ENCODE measurements at places on chromosomes 16 and 17.

- DNase-seq: no peak
These were observed 15.4 kb upstream of the MYO18A start for GRCh38 chr17:29195465-29196081.

DNA sequence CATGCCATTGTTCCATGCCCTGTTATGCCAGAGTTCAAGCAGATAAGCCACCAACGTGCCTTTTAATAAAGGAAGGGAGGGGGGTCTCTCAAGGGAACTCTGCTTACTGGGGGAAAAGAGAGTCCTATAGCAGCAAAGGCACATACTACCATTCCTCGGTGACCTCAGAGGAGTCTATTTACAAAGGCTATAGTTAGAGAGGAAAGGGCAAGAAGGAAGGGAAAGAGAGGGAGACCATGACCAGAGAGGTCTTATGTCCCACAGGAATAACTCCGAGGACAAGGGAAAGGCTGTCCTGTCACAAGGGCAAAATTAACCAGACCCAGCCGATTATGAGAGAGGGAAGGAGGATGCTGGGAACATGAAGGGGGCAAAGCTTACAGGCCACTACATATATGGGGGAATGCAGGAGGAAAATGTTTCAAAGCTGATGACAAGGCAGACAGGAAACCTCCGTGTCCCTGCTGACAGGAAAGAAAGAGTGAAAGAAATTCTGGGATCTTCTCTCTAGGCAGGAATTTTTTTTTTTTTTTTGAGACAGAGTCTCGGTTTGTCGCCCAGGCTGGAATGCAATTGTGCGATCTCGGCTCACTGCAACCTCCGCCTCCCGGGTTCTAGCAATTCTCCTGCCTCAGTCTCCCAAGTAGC is 51.5 kb downstream of the HIC1 start:
- DNase-seq: no peak

- no peak for DNase-seq
These were observed 106.8 kb downstream of the DNAH9 start for GRCh38 chr17:11705111-11705510.

DNA sequence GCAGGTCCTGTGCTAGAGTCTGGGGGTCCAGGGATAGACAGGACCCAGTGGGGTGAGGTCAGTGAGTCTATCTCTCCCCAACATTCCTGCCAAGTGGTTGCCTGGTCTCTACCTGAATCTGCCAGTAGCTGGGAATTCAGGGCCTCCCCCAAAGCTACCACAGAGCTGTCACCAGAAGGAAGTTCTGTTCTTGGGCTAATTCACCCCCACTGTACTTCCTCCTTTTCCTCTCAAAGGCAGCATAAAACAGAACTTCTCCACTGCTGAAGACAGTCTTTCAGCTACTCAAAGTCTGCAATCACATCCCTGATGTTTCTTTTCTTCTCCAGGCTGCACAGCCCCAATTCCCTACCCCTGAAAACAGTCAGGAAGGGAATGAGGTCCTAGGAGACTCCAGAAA is 8.7 kb downstream of the CAMTA2 start:
- no peak for DNase-seq
